Upper lobe of right lung (tissue), 1 donor: ENCODE measurements at places on chromosomes 2 and 18. TPM values are rescaled to one million over a fixed set of nuclear protein-coding genes. Genes with fewer than 3 reads are reported as not detected.

PAIP2B gene
- total RNA-seq, result 6.3 TPM

DNAJC5G gene
- total RNA-seq, result not detected

HRH4 gene
- total RNA-seq, result 1.7 TPM

BMP10 gene
- total RNA-seq, result 1.4 TPM

TEX44 gene
- total RNA-seq, result not detected

MCEE gene
- 19.5 TPM for total RNA-seq

GLB1L gene
- total RNA-seq, result 10.0 TPM

COLEC11 gene
- 1.5 TPM for total RNA-seq

UGT1A8 gene
- total RNA-seq, result not detected

STARD7 gene
- total RNA-seq, result 156 TPM

AFF3 gene
- 44.6 TPM for total RNA-seq

ADAM23 gene
- 2.5 TPM for total RNA-seq

FHOD3 gene
- total RNA-seq, result 1.9 TPM

RTP5 gene
- total RNA-seq, result not detected

CFAP210 gene
- not detected for total RNA-seq

WDR35 gene
- 7.3 TPM for total RNA-seq

NTSR2 gene
- not detected for total RNA-seq

FSHR gene
- not detected for total RNA-seq

SDC1 gene
- total RNA-seq, result 148 TPM

KIF1A gene
- 0.81 TPM for total RNA-seq

SATB2 gene
- total RNA-seq, result 3.9 TPM

MSH2 gene
- total RNA-seq, result 13.3 TPM

RSAD2 gene
- 25.7 TPM for total RNA-seq

ERICH2 gene
- total RNA-seq, result 5.6 TPM

SCN3A gene
- 2.1 TPM for total RNA-seq

NAT8 gene
- not detected for total RNA-seq

APLF gene
- total RNA-seq, result 6.8 TPM
